ENCODE measurements at places on chromosomes 16 and 17.

- H3K27me3 ChIP-seq = no peaks in the 10 kb centered on the region
- H3K4me1 ChIP-seq = peaks cover 18% of the 10 kb centered on the region
- DNase-seq = peak; percentile 80
- peaks cover 23% of the 10 kb centered on the region for H3K36me3 ChIP-seq
- peak overlapping the region; percentile 84 for H3K27ac ChIP-seq
Observed at GRCh38 chr17:17494870-17495535, 1.2 kb downstream of the RASD1 start.

DNA sequence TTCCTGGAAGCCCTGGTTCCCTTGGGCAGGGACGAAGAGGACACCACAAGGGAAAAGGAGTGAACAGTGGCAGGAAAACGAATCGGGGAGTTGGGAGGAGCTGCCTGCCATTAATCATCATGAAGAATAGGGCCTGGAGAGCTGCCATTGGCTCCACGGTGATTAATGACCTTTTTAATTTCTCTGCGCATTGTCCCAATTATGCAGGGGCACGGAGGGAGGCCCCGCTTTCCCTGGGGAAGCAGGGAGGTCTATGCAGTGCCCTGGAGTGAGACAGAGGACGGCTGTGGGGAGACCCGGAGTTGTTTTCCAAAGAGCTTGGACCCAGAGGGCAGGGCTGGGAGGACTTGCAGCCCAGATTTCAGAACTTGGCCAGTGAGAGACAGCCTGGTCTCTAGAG is 338.9 kb upstream of the C16orf82 start:
- no peaks in the 10 kb centered on the region for H3K36me3 ChIP-seq
- H3K27me3 ChIP-seq = no peaks in the 10 kb centered on the region
- no peak for DNase-seq
- no peaks in the 10 kb centered on the region for H3K4me1 ChIP-seq
- H3K4me3 ChIP-seq = no peak overlapping the region
- no peak overlapping the region for H3K27ac ChIP-seq

DNA sequence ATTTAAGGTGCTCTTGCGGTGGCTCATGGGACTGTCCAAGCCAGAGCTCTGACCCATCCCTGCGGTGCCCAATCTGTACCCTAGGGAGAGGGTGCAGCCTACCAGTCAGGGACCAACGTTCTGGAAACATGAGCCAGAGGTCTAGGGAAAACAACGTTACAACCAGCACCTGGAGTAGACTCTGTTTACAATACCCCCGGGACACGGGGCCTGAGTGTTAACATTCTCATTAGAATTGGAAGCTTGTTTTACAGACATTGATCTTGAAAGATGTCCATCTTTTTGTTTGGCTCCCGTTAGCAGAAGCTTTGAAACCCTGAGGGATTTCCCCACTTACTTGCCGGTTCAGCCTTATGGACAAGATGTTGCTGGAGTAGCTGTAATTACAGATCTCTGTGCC is 6.9 kb downstream of the WIPI1 start:
- no peak for DNase-seq
- H3K36me3 ChIP-seq = peaks cover 76% of the 10 kb centered on the region
- H3K27ac ChIP-seq = no peak overlapping the region

DNA sequence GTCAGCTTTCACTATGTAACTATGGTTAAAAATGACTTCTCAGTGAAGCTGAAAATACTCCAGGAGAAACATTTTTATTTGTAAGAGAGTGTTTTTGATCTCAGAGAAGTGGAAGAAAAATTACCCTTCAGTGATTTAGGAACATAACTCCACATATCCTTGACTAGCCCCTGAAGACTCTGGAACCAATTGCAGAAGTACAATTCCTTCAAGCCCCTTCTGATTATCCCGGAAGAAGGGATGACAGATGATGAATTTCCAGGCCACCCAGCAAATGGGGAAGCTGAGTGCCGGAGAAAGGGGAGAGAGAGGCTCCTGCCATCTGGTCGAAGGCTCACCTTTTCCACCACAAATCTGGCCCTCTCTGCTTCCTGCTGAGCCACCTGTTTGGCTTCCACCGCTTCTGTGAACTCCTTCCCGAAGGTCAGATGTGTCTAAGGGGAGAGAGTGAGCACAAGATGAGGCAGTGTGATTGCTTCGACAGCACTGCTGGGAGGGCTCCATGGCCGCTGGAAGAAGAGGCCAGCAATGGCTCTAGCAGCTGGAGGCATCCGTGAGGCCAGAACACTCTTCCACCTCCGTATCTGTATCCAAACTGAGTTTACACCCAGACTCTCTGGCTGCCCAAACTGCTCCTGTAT is 8.1 kb downstream of the PHB1 start:
- H3K27me3 ChIP-seq = no peaks in the 10 kb centered on the region
- H3K27ac ChIP-seq = no peak overlapping the region
- H3K36me3 ChIP-seq = peaks cover 85% of the 10 kb centered on the region
- no peak for DNase-seq
- peaks cover 26% of the 10 kb centered on the region for H3K4me1 ChIP-seq

DNA sequence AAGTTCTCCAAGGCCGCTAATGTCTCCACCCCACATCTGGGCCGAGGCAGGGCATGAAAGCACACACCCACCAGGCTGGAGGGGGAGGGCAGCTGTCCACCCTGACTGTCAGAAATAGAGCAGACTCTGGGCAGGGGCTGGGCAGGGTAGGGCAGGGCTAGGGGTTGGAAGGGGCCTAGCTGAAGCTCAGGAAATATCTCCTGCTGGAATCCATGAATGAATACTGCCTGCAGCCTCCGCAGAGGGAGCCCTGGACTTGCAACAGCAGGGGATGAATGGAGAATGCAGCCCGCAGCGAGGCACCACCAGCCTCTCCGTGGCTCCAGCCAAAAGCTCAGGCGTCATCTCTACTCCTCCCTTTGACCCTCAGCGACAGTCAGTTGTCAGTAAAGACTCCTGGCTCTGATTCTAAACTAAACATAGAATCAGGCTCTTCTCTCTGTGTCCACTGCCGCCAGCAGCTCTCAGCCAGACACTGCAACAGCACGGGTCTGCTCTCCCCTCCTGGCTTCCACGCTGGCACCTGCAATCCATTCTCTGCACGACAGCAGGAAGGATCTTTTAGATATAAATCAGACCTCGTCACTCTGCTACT is 23.9 kb upstream of the NGFR start:
- H3K4me3 ChIP-seq = no peak overlapping the region
- no peak for DNase-seq
- peaks cover 6% of the 10 kb centered on the region for H3K4me1 ChIP-seq
- H3K36me3 ChIP-seq = no peaks in the 10 kb centered on the region
- H3K27me3 ChIP-seq = peaks cover 56% of the 10 kb centered on the region
- no peak overlapping the region for H3K27ac ChIP-seq

Data from upper lobe of right lung (tissue), 1 donor.